Glutamatergic neuron (in vitro differentiated cells): ENCODE measurements at places on chromosomes 2 and 18.

GRCh38 chr2:55616551-55617174, 759 bp downstream of the PPP4R3B start:
- no peak for DNase-seq

- no peak for DNase-seq
These were observed 265.0 kb upstream of the TRIB2 start for GRCh38 chr2:12451726-12452125.

GRCh38 chr2:6167592-6168138, 475.5 kb downstream of the SOX11 start:
- DNase-seq, result no peak

- DNase-seq, result no peak
These were observed 21.3 kb downstream of the PLEKHB2 start for GRCh38 chr2:131126436-131126835.
